ENCODE measurements at places on chromosomes 2 and 18.
A peak's percentile ranks its signal among the peaks of the same experiment; 100 is the strongest.

DNA sequence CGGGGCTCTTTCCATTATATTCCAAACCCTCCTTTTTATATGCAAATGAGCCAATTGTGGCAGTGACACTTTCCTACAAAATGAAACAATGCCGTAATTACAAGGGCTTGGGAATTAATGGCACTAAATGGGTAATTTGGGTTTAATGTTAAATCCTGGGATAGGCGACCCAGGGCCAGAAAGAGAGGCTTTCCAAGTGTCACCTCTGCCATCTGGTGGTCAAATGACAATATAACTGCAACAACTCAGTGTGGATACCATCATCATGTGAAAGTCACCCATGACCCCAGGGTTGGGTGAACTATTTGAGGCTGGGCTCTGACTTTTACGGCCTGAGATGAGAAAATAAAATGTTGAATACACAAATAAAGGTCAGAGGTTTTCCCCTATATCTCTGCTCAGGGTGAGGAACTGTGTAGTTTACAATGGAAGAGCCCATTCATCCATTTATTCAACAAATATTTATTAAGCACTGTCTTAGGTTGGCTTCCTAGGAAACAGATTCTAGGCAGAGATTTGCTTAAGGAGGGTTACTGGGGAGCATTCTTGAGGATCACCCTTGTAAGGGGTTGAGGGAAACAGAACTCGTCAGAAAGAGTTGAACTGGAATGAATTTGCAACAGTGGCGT lies 13.6 kb upstream of the THADA start:
- no peak for DNase-seq

DNA sequence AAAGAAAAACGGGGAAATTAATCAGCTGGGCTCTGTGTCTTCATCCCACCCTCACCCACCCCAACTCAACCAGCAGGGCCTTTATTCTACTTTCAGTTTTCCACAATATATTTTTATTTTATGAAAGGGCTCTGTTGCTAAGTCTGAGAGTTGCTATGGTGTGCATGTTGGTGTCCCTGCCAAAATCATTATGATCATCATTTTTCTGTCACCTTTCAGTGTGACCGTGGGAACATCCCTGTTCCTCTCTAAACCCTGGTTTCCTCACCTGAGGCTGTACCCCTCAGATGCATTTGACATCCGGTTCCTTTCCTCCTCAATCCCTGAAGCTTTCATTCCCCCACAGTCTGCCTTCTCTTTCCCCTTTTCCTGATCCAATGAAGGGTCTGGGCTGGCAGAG lies 180.5 kb downstream of the ZFP36L2 start:
- no peak for DNase-seq

GRCh38 chr2:113848758-113849415 lies 41.0 kb upstream of the ACTR3 start:
- no peak for DNase-seq

DNA sequence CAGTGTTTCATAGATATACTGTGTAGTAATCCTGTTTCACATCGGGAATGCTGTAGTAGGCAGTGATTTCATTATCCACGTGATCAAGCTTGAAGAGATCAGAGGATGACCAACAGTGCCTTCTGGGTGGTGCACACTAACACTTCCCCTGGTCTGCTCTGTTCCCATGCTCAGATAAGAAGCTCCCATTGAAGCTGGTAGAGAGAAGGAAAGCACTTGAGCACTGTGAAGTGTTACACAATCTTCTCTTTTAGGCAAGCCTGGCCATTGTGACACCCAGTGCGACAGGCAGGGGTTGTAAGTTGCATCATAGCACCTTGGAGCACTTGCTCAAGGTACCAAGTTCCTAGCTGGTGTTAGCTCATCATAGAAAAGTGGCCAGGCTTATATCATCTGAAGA lies 30.6 kb upstream of the GPD2 start:
- DNase-seq, result peak; percentile 78

DNA sequence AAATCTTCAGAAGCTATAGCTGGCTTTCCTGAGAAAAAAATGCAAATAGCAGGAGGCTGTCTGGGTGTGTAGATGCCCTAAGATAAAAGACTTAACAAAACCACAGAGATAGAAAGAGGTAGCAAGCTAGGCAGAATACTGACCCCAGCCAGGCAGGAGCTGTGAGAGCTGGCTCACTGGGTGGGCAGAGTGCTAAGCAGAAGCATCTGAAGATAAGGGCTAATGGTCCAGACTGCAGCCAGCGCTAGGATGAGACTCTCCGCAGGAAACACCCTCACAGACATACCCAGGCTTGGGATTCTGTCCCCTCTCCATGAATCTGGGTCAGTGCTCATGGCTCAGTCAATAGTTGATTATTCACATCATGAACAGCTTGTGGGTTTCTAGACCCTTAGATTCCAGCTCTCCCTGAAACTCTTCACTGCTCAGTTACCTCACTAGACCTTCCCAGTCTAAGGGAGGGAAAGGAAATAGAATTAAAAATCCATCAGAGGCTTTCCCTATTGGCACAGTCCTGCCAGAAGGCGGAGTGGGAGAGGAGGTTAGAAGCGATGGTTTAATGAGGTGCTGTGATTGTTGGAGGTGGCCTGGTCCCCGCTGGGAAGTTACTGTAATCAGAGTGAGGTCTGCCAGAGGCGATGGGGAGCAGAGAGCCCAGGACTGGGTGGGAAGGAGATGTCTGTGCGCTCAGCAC lies 21.4 kb upstream of the CCBE1 start:
- no peak for DNase-seq

GRCh38 chr2:186036862-186037449 lies 298.4 kb downstream of the FSIP2 start:
- DNase-seq, result no peak

- no peak for DNase-seq
These were observed 189.9 kb upstream of the GALNT5 start for GRCh38 chr2:157067562-157067961.

GRCh38 chr2:891734-892133 lies 58.9 kb upstream of the SNTG2 start:
- no peak for DNase-seq

DNA sequence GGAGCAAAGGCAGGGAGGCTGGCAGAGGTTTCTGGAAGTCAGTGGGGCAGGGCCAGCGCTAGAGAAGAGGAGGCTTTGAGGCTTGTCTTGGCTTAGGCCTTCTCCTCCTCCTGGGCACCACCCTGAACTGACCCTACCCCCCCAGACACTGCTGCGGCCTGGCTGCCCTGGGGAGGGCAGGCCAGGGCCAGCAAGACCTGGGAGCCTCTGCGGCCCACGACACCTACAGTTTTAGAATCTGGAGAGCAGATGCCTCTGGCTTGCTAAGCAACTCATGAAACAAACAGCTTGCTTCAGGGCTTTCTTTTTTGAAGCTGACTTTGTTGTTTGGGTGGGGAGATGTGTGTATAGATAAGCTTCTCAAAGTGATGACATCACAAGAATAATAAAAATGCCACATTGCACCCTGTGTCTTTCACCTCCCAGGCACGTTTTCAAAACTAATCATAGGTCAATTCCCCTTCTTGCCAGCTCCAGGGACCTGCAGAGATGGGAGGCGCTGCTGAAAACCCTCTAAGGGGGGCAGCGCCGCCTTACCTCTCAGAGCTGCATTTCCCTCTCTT lies 46.2 kb upstream of the SMAD7 start:
- no peak for DNase-seq

DNA sequence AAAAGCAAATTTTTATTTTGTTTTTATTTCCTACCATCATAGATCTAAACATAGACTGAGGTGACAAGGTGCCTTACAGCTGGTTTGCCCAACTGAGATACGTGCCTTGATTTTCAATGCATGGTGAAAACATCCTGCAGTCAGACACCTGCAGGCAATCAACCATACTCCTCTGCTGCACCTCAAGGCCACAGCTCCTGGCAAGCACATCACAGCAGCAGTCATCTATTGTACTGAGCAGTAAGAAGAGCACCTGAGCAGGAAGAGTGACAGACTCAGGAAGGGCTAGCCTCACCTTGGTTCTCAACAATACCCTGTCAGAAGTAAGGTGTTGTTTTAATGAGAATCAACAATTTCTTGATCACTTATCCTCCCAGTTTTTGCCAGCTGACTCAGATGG lies 1206.8 kb upstream of the NRXN1 start:
- no peak for DNase-seq

DNA sequence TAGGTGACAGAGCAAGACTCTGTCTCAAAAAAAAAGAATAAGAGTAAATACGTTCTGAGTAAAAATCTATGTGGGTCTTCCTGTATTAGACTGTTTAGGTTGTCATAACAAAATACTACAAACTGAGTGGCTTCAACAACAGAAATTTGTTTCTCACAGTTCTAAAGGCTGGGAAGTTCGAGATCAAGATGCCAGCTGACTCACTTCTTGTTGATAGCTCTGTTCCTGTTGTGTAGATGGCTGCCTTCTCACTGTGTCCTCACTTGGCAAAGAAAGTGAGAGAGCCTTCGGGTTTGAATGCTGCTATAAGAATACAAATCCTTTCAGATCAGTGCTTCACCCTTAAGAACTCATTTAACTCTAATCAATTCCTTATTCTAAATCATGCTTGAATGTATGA lies 430.0 kb upstream of the VWC2L start:
- no peak for DNase-seq

DNA sequence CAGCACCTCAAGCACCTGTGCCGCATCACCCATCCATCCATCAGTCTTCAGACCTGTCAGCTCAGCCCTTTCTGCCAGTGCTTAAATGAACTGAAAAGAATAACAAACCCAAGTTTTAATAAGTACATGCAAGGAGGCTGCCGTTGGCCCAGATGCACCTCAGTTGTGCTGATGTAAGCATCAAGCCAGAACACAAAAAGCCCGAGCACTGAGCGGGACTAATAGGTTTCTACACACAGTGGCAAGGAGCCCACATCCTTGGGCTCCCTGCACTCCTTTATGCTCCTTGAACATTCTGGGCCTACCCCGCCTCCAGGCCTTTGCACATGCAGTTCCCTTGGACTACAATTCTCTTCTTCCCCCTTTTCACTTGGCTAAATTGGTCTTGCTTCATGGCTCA lies 165.6 kb downstream of the ALK start:
- DNase-seq, result no peak

GRCh38 chr2:132824716-132825115 lies 154.7 kb upstream of the LYPD1 start:
- no peak for DNase-seq

DNA sequence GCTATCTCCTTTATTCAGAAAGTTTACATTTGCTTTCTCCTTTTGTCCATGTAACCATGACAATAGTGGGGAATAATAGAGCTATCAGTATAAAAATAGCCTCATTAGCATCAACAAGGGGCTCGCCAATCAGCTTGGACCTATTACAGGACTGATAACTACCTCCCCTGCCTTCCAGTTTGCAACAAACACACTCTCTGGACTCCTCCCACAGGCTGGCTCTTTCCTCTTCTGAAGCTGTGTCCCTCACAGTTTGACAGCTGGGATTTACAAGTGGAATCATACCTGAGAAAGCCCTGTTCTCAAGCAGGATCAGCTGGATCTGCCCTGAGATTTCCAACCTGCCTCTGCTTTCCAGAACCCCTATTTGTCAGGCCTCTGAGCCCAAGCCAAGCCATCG lies 162.5 kb downstream of the GRB14 start:
- no peak for DNase-seq

DNA sequence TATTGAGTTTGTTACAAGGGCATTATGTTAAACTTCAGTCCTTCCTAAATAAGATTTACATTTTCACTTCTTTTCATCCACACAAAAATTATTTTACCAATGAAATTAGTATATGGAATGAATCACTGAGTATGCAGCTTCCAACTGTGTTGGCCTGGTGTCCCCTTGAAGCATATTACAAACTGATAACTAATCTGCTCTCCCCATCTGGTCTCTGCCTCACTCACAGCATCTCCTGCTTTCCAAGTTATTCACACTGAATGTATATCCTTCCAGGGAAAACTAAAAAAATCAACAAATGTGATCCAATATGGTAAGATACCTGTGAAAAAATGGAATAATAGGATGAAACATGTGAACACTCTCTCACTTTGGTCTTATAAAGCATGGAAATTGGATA lies 90.0 kb upstream of the NYAP2 start:
- DNase-seq, result no peak

DNA sequence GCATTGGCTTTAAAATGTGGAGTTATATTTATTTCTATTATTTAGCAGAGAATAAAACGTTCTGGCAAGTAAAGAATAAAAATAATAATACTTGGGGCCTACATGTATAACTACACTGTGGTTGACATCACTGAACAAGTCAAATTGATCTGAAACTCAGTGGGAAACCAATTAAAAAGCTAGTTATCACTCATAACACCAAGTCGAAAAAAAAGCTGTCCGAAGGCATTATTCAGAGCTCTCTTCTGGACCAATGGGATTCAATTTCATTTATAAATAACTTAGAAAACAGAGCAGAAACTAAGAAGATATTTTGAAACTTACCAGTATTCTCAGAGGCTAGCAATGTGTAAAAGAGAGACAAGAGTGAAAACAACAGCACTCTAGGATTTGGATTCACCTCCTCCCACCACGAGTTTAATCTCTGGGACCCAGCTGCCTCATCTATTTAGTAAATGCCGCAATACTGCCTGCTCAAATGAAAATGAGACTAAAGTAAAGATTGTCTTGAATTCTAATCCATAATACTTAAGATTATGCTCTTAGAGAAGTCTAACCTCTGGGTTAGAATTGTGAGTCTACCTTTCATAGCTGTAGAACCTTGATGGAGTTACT lies 128.4 kb downstream of the NBAS start:
- no peak for DNase-seq

- no peak for DNase-seq
These were observed 52.2 kb downstream of the TNFRSF11A start for GRCh38 chr18:62377131-62377807.

- no peak for DNase-seq
These were observed 87.5 kb upstream of the RNF152 start for GRCh38 chr18:61980355-61980754.

DNA sequence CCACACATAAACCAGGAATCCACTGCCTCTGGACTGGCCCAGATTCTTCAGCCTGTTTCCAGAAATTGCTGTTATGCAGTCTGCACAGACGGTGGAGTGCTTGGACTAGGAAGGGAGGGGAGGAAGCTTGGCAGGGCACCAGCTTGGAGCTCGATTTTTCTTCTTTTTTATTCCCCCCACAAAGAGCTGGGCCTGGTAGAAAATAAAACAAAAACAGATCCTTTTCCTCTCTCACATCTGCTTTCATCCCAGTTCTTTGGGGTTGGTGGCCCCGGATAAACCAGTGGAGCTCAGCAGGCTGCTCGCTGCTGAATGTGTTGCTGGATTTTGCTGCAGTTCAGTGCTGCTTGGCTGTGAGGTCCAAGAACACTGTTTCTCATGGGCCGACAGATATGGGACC lies 16.0 kb downstream of the LRRTM1 start:
- no peak for DNase-seq

DNA sequence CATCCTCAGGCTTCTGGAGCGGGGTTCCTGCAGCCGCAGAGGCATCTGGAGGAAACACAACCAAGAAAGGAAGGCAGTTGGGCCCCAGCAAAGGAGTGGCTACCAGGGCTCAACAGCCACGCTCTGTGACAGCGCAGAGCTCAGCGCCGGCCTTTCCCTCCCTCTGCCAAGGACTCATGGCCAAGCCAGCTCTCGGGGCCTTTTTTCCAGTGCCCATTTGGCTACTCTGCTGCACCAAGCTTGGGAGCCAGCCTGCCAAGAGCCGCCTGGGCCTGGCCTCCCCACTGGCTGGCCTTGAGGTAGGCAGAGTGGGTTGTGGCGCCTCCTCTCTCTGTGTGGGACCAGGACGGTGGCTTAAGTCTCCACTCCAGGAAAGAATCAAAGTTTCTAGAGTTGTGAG lies 7.2 kb upstream of the CCDC74A start:
- DNase-seq, result no peak
